ENCODE measurements at places on chromosomes 2 and 18.

- no peak for DNase-seq
Observed at GRCh38 chr2:127146820-127147502, 40.0 kb upstream of the BIN1 start.

GRCh38 chr2:85355521-85355920 is 952 bp downstream of the ELMOD3 start:
- no peak for DNase-seq

- DNase-seq = no peak
Observed at GRCh38 chr2:201952187-201952586, 81.5 kb upstream of the FZD7 start.

- peak; percentile 23 for DNase-seq
Observed at GRCh38 chr2:23386339-23387220, 1.6 kb downstream of the KLHL29 start.

GRCh38 chr2:19800796-19801195 is 101.0 kb downstream of the TTC32 start:
- DNase-seq = no peak

DNA sequence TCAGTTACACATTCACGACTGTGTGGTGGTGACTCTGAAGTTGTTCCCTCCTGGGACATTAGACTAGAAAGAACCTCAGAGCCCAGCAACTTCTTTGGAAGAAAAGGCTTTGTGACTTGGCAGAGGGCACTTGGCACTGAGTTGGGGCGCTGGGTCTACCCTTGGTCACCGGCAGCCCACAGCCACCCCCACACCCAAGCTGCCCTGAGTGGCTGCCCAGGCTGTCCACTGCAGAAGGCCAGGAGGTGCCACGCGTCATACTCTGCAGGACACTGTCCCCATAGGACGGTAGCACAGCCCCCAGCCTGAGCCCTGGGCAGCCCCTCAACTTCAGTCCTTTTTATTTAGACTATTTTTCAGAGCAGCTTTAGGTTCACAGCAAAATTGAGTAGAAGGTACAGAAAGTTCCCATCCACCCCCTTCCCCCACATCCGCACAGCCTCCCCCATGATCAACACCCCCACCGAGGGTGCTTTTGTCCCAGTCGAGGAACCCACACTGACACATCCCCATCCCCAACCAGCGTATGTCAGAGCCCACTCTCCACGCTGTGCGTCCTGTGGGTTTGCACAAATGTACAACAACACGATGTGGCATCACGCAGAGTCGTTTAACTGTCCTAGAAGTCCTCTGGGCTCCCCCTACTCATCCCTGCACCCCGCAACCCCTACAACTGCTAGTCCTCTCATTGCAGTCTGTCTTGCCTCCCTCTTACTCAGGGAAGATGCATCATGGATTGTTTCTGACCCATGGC is 1.1 kb downstream of the PRLH start:
- no peak for DNase-seq

DNA sequence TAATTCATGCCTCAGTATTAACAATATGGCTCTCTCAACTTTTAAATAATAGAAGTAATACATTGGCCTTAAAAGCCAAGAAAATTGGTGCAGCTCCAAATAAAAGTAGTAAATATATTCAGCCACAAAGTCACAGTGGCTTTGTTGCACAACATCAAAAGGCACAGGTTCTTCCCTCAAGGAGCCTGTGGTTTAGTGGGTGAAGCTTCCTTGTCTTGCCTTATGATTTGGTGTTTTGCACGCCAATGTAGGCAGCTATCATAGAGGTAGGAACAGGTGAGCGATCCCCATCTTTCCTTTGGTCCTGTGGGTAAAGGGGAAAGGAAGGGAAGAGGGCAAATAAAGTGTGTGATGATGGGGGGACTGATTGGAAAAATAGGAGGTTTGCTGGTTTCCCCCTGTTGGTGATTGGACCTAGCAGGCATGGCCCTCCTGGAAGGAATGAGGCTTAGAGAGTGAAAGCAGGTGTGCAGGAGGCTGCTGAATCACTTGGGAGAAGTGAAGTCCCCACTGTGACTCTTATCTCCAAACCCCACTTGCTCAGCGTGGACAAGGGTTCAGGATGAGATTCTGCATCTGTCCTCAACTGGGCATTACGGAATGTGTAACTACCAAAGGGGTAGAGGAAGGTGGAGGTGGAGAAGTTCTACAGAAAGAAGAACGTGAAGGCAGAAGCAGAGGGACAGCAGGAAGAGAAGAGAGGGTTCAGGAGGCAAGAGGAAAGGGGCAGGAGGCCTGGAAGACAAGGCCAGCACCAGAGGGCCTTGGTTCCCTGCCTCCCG is 20.1 kb upstream of the TNP1 start:
- no peak for DNase-seq

- DNase-seq = no peak
Observed at GRCh38 chr2:25032901-25033300, 9.0 kb upstream of the EFR3B start.

GRCh38 chr2:120675460-120676130 is 60.1 kb upstream of the GLI2 start:
- DNase-seq = peak; percentile 44

GRCh38 chr2:45102141-45102540 is 92.9 kb upstream of the SIX2 start:
- DNase-seq = no peak

- no peak for DNase-seq
Observed at GRCh38 chr2:60437080-60437696, 116.3 kb downstream of the BCL11A start.

- DNase-seq = no peak
Observed at GRCh38 chr2:86233436-86233835, 34.2 kb downstream of the MRPL35 start.

DNA sequence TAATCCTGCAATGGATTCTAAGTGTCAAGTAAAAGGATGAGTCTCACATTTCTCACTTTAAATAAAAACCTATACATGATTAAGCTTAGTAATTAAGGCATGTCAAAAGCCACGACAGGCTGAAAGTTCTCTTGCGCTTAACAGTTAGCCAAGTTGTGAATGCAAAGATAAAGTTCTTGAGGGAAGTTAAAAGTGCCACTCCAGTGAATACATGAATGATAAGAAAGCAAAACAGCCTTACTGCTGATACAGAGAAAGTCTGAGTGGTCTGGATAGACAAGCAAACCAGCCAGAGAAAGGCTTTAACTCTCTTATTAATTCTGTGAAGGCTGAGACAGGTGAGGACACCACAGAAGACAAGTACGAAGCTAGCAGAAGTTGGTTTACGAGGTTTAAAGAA is 12.7 kb downstream of the THOC1 start:
- DNase-seq = no peak

DNA sequence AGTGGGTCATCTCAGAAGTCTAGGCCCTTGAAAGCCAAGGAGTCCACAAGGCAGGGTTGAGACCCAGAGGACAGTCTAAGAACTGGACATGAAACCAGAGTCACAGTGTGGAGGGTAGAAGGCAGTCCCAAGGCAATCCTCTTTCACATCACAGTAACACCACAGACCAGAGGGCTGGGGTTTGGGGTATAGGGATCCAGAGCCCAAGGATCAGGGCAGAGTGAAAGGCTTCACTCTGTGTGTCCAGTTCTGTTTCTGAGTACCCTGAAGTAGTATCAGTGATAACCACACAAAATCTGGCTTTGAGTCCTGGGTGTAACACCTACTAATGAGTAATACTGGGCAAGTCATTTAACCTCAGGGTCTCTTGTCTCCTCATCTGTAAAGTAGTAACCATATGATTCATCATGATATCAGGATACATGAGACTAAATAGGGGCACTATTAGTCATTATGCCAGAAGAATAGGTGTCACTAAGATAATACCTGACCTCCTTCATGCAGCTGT is 91.0 kb downstream of the ICA1L start:
- DNase-seq = no peak

Data from heart right ventricle (tissue), 16 donors.